ENCODE measurements at places on chromosomes 11 and 22.

DNA sequence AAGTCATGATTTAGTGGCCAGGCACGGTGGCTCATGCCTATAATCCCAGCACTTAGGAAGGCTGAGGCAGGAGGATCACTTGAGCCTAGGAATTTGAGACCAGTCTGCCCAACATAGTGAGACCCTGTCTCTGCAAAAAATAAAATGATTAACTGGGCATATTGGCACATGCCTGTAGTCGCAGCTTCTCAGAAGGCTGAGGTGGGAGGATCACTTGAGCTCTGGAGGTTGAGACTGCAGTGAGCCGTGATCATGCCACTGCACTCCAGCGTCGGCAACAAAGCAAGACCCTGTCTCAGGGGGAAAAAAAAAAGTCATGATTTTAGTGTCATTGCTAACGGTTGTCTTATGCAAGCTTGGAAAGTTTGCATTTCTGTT, 11.9 kb downstream of the UBE2L3 start:
- no peak for DNase-seq

DNA sequence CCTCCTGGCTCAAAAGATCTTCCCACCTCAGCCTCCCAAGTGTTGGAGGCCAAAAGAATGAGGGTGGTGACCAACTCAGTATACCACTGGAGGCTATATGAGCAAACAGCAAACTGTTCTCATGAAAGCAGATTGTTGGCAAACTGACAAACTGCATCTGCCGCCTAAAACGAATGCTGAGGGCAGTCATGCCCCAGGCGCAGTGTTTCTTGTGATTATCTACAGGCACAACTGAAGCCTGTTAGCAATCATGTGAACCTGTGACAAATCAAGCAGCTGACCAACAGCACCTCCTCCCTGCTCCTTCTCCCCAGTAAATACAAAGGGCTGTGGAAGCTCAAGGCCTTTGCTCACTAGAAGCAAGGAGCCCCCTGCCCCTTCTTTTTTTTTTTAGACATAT, 47.8 kb downstream of the BTBD10 start:
- DNase-seq = no peak

GRCh38 chr22:43504666-43505261, 93.0 kb downstream of the MPPED1 start:
- no peak for DNase-seq

DNA sequence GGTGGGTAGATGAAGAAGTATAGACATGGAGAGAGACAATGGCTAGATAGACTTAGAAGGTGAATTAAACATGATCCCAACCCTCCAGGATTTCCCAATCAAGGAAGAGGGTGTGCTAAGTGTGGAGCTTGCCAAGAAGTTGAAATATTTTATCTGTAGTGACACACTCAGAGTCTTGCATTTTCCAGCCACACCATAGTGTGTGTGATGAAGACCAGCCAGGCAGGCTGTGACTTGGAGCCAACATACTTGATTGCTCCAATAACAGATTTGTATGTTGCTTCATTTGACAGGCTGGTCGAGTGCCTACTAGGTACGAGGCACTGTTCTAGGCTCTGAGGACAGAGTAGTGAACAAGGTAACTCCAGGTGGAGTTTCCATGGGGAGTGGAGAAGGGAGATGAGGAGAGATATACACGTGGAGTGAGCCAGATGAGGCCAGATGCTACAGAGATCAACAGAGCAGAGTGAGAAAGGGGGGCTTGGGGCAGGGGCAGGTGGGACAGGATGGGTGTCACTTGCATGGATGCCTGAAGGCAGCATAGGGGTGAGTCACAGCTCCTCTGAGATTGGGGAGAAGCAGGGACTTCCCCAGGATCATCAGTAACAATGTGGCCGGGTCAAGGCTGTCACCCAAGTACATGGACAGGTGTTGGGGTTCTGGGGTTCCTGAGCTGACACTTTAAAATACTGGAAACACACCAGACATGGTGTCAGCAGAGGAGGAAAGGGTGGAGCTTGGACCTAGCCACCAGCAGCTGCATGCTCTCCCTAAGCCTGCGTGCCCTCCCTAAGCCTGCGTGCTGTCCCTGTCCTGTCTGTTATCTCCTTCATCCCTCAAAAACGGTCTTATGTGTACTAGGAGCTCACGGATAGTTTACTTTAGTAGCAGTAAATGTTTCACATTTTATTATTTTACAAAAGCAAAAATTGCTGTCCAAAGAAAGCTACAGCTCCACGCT, 23.6 kb downstream of the PDGFB start:
- no peak for DNase-seq

DNA sequence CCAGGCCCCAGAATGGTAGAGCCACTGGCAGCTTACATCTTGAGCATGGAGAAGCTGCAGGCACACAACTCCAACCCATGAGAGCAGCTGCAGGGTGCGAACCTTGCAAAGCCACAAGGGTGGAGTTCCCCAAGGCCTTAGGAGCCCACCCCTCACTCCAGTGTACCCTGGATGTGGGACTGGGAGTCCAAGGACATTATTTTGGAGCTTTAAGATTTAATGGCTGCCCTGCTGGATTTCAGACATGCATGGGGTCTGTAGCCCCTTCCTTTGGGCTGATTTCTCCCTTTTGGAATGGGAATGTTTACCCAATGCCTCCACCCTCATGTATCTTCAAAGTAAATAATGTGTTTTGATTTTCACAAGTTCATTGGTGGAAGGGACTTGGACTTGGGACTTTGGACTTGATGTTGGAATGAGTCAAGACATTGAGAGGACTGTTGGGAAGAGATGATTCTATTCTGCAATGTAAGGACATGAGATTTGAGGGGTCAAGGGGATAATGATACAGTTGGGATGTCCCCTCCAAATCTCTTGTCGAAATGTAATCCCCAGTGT, 1.1 kb upstream of the KRTAP5-7 start:
- no peak for DNase-seq

DNA sequence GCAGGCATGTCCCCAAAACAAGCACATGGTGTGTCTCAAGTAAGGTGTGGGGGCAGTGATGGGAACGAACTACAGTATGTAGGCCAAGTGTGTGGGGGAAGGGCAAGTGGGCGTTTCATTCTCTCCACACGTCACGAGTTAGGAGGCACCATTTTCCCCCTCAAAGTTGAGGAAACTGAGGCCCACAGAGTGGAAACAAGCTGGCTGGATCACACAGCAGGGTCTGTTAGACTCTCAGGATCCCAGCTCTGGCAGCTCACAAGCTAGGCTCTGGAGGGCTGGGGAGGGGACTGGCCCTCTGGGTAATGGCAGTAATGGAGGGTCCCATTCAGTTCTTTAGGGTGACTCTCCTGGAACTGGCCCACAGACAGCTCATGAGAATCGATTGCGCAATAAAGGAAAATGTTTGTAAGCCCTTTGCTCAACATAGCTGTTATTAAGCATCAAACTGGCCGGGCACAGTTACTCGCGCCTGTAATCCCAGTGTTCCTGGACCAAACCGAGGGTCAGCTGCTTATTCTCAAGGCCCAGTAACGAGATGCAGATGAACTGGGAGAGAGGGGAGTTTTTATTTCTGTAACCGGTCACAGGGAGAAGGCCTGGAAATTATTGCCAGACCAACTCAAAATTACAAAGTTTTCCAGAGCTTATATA, 24.1 kb upstream of the TUB start:
- DNase-seq = no peak

DNA sequence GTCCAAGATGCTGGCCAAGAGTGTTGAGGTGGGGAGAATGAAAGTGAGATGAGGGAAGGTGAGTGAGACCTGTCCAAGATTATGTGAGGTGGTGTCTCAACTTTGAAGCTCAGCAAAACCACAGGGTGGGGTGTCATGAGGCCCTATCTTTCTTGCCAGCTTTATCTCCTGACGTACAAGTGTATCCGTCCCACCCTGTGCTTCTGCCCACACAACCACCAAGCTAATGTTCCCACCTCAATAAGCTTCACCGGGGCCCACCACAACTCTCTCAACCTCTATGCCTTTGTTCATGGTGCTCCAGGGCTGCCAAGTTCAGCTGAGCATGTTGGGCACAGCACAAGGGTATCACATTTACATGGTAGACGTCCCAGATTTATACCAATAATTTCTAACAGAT, 7.1 kb upstream of the TPST2 start:
- DNase-seq = no peak

DNA sequence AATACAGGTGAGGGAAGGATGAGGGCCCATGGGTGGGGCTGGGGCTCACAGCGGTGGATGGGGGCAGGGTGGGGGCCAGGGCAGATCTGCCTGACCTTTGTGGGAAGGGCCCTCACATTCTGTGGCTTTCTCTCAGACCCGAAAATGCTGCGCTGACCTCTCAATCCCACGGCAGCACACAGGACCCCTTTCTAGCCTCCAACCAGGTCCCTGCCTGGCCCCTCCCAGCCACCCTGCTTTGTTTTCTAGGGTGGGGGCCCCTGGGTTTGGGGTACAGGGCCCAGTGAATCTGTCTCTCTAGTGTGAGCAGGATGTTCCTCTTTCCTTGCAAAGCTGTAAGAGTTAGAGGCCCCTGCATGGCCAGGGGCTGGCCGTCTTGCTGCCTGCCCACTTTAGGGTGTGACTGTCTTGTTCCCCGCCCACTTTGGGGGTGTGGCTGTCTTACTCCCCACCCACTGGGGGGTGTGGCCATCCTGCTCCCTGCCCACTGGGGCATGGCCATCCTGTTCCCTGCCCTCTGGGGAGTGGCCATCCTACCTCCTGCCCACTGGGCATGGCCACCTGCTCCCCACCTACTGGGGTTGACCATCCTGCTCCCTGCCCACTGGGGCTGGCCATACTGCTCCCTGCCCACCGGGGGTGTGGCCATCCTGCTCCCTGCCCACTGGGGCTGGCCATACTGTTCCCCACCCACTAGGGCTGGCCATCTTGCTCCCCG, 11.5 kb downstream of the PARVG start:
- no peak for DNase-seq

Measured in amygdala (tissue), 56 donors.